ENCODE measurements at places on chromosomes 13 and 19.

DNA sequence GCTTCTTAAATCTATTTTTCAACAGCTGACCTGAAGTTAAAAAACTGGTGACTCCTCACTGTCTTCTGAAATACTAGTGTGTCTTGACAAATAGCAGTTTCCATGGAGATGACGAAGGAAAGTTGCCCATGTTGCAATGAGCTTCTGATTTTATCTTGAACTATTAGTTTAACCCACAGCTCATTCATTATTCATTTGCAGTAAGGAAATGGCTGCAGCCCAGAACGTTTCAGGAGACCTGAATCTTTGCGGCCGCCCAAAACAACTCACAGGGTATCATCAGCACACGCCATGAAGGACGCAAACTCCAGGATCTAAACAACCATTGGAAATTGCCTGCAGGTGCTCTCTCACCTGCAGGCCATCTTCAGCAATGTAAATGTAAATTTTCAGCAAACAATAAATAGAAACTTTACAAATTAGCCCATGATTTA is 142.5 kb downstream of the DCLK1 start:
- no peaks in the 10 kb centered on the region for H3K36me3 ChIP-seq
- DNase-seq: no peak
- no peaks in the 10 kb centered on the region for H3K4me1 ChIP-seq
- H3K27ac ChIP-seq: no peak overlapping the region
- peaks cover 21% of the 10 kb centered on the region for H3K27me3 ChIP-seq

DNA sequence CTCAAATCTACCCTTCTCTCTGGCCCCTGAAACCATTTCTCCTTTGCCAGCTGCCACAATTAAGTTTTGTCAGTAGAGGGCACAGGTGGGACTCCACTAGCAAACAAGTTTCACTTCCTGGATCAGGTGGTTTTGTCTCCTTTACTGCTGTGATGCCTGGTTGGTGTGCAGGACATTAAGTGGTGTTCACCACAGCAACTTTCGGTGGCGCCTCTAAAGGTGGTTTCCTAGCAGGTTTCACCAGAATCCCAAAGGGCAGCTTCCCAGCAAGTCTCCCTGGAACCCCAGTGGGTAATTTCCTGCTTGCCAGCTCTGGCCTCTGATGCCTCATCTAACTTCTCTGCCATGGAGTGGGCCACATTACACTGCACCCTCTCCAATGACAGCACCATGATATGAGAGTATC is 16.6 kb downstream of the MED4 start:
- DNase-seq: no peak
- H3K27ac ChIP-seq: no peak overlapping the region
- H3K4me3 ChIP-seq: no peak overlapping the region

- H3K27me3 ChIP-seq: peaks cover 5% of the 10 kb centered on the region
- no peaks in the 10 kb centered on the region for H3K36me3 ChIP-seq
- H3K27ac ChIP-seq: peak overlapping the region; percentile 96
- peak; percentile 63 for DNase-seq
Measured at GRCh38 chr13:44068737-44069136, 189.0 kb downstream of the LACC1 start.

- no peak overlapping the region for H3K27ac ChIP-seq
- H3K36me3 ChIP-seq: peaks cover 65% of the 10 kb centered on the region
- no peak for DNase-seq
- no peaks in the 10 kb centered on the region for H3K27me3 ChIP-seq
Measured at GRCh38 chr19:4707956-4708650, 15.5 kb downstream of the DPP9 start.

- DNase-seq: no peak
- no peaks in the 10 kb centered on the region for H3K36me3 ChIP-seq
- H3K27me3 ChIP-seq: no peaks in the 10 kb centered on the region
- H3K27ac ChIP-seq: no peak overlapping the region
Measured at GRCh38 chr13:95296326-95296925, 4.8 kb downstream of the ABCC4 start.

DNA sequence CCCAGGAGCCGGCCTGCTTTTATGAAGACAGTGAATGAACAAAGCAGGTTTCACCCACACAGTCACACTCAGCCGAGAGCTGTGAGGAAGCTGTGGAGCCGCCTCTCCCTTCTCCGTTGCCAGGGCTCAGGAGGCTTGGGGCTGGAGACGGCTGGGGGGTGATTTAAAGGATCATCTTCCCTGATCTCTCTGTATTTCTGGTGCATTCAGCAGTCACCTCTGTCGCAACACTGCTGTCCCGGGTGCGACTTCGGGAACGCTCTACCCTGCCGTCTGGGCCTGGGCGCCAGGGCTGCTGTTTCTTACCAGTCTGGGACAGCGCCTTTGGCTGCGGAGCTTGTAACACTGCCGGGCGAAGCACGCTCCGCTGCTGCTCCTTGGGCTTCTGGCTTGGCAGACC is 18.1 kb downstream of the CAPS start:
- peaks cover 82% of the 10 kb centered on the region for H3K36me3 ChIP-seq
- H3K27me3 ChIP-seq: no peaks in the 10 kb centered on the region
- DNase-seq: no peak
- no peak overlapping the region for H3K4me3 ChIP-seq
- peaks cover 17% of the 10 kb centered on the region for H3K4me1 ChIP-seq

- H3K4me3 ChIP-seq: no peak overlapping the region
- H3K27ac ChIP-seq: no peak overlapping the region
- no peaks in the 10 kb centered on the region for H3K27me3 ChIP-seq
Measured at GRCh38 chr19:48152551-48152950, 17.6 kb downstream of the LIG1 start.

DNA sequence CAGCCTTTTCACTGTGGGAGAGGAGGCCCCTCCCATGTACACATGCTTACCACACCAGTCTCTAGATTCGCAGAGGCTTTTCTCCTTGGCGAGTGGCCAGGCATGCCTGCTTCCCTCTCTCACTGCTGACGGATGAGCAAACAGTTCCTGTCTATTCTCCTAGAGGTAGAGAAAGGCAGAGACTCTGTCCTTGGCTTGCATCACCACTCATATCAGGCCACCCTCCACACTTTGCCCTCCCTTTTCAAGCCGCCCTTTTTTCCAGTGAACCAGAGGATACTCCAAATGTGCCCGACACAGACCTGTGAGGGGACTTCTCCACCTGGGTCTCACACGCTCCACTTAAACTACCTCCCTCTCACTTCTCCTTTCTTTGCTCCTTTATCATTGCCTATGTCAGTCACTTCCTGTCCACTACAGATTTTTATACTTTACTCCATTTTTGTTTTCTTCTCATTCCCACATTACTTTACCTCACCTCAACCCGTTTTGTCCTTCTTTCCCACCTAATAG is 284.6 kb downstream of the DNAJC15 start:
- H3K36me3 ChIP-seq: no peaks in the 10 kb centered on the region
- peaks cover 3% of the 10 kb centered on the region for H3K4me1 ChIP-seq
- no peak overlapping the region for H3K4me3 ChIP-seq
- no peaks in the 10 kb centered on the region for H3K27me3 ChIP-seq

DNA sequence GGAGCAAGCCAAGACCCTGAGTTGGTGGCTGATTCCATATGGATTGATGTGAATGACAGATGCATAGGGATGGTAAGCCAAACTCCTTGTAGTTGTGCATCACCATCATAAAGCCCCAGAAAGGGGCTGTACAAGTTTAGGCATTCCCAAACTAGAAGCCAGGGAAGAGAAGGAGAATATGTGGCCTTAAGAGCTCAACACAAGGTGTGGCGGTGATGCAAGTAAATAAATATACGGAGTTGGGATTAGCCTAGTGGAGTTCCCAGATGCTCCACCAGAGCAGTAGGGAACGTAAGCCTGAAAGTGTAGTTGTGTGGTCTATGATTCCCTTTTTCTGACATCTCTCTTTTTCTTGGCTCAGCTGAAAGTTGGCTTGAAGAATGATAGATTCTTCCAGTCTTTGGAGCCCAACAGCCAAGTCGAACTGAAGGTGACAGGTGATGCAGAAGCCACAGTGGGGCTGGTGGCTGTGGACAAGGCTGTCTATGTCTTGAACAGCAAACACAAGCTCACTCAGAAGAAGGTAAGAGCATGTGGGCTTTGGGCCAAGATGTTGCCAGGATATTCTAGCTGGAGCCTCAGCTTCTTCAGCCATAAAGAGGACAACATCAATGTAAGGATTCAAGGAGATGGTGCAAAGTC is 30.1 kb downstream of the RDH8 start:
- no peaks in the 10 kb centered on the region for H3K36me3 ChIP-seq
- H3K4me3 ChIP-seq: peak overlapping the region; percentile 2
- no peak overlapping the region for H3K27ac ChIP-seq
- DNase-seq: peak; percentile 62

Data from mesenchymal stem cell (in vitro differentiated cells and primary cell).